ENCODE measurements at places on chromosomes 3 and 15.
A peak's percentile ranks its signal among the peaks of the same experiment; 100 is the strongest.

- no peak for DNase-seq
These were observed 8.6 kb downstream of the TM4SF1 start for GRCh38 chr3:149368674-149369497.

- no peak for DNase-seq
These were observed 106.3 kb upstream of the IL12A start for GRCh38 chr3:159882367-159882766.

DNA sequence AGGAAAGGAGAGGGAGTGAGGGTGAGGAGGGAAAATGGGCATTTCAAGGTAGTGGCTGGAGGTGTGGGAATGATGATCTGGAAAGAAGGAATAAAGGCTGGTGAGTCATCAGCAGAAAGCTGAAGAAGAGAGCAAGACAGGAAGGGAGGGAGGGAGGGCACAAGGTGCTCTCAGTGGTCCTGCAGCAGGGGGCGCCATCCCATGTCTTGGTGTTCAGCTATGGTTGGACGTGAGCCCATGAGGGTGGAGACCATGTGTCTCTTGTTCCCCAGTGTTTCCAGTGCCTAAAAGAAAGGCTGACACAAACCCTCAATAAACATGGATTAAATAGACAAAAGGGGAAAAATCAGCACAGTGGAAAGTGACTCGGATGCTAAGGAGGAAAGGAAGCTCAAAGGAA lies 228.5 kb downstream of the NTRK3 start:
- DNase-seq: no peak

DNA sequence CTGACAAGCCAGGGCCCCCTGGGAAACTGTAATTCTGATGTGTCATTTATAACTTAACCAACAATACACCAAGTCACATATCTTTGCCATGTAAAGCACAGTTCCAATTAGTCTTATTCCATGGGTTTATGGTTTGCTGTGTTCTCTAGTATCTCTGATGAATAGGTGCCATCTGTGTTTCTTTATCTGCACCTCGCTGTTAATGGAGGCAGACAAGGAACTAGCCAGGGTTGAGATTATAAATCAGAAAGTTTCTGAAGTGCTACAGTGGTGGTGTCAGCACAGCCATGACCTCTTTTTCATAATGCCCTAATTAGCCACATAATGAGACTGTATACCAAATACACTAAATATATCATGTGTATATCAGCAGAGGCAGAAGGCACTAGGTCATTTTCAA lies 866.4 kb downstream of the PLOD2 start:
- no peak for DNase-seq

- no peak for DNase-seq
These were observed 142.4 kb downstream of the P2RY1 start for GRCh38 chr3:152977366-152977765.

DNA sequence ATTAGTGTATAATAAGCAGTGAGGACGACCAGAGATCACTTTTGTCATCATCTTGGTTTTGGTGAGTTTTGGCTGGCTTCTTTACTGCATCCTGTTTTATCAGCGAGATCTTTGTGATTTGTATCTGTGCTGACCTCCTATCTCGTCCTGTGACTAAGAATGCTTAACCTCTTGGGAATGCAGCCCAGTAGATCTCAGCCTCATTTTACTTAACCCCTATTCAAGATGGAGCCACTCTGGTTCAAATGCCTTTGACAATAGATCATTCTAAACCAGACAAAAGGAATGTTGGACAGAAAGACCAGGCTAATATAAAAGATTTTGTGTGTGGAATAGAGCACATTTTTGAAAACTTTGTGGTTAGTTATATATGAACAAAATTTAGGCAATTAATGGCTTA lies 618.5 kb upstream of the BCHE start:
- DNase-seq: no peak

DNA sequence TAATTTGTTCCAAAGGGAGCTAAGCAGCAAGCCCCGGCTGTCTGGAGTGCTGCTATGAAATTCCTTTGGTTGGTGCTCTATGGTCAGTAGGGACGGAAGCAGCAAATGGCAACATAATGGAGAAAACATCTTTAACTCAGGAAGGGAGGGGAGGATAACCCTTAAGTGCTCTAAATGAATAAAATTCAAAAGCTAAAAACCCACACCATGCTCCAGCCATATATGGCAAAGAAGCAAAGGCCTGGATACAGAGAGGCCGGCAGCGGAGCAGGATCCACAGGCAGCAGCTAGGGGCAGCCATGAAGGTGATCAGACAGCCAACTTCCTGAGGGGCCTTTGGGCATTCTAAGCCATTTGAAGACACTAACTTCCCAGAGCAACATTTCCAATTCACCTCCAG lies 38.9 kb downstream of the IL17RD start:
- no peak for DNase-seq

GRCh38 chr3:16759227-16759903 lies 125.4 kb upstream of the PLCL2 start:
- DNase-seq: no peak

- no peak for DNase-seq
These were observed 377.3 kb downstream of the PDCD6IP start for GRCh38 chr3:34175636-34176176.

GRCh38 chr3:86464180-86464579 lies 526.8 kb downstream of the VGLL3 start:
- no peak for DNase-seq

DNA sequence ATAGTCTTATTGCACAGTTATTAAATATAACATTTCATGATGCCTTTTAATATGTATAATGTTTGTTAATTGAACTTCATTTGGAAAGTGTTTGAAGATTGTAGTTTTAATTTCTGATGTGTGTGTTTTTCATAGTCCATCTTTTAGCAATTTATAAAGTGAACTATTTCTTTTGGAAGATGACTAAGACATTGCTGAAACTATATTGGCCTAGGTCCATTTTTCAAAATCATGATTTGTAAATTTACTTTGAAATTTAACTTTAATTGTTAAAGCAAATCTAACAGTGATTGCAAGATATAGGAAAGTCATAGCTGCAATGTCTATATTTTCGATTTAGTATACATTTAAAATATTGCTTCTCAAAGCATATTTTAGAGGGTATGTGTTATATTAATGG lies 30.8 kb downstream of the MCTP2 start:
- DNase-seq: no peak

DNA sequence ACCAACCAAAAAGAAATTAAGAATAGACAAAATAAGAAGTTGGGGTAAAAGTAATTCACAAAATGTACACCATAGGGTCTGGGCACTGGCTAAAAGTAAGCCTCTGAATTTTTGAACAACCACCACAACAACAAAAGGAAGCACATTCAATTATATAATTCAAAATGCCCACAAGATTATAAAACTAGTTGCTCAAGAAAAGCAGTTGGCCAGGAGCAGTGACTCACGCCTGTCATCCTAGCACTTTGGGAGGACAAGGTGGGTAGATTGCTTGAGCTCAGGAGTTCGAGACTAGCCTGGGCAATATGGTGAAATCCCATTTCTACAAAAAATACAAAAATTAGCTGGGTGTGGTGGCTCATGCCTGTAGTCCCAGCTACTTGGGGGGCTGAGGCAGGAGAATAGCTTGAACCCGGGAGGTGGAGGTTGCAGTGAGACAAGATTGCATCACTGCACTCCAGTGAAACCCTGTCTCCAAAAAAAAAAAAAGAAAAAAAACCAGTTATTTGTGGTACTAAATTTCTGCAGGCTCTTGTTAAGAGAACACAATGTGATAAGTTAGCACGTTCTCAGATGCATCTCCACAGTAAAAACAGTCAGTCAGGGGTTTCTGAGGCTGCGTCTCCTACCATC lies 6.6 kb upstream of the ATP11B start:
- DNase-seq: no peak

DNA sequence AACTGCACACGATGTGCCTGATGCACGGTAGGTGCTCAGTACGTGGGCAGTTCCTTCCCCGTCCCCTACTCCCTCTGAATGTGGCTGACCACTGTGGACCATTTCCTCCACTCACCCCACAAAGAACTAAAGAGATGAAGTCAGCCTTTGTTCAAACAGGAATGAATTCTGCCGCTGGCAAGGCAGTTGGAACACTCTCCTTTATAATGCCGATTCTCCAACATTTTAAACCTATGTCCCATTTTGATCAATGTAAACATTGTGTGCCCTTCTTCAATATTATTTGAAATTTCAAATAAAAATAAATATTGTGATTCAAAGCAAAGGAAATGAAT lies 57.5 kb upstream of the MEF2A start:
- DNase-seq: no peak

GRCh38 chr3:44050101-44050500 lies 191.6 kb upstream of the TOPAZ1 start:
- no peak for DNase-seq

DNA sequence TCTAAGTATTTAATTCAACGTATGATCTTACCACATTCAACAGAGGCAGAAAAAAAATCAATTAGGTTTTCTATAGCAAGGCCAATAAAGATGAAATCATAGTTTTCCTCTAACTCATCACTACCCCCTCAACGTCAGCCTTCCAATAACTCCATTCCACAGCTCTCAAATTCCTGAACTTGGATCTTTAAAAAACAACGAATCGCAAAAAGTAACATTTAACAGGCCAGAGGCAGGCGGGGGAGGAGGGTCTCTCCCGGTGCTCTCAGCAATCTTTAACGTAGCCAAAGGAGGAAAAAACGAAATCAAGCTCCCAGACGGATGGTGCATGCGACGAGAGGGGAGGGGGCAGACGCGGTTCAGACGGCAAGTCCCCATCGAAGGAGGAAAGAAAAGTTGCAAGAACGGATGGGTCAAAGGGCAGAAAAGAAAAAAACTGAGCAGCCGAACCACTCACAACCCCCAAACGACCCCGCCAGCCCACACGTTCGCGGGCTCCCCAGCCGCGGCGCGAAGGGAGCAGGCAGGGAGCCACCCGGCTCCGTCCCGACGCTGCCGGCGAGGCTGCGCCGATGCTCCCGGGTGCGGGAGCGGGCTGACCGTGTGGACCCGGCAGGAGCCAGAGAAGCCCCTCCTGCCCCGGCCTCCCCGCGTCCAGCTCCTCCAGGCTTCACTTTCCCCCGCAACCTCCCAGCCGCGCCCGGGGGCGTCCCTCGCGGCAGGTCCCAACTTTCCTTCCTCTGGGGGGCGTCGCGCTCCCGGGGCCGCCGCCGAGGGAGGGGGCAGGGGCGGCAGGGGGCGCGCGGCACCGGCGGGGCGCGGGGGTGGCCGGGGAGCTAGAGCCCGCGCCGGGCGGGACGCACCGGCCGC lies 703 bp downstream of the PEAK1 start:
- no peak for DNase-seq

- no peak for DNase-seq
These were observed 110.0 kb upstream of the MRPL3 start for GRCh38 chr3:131612745-131613144.

- DNase-seq: no peak
These were observed 29.5 kb downstream of the KCNAB1 start for GRCh38 chr3:156149876-156150275.

DNA sequence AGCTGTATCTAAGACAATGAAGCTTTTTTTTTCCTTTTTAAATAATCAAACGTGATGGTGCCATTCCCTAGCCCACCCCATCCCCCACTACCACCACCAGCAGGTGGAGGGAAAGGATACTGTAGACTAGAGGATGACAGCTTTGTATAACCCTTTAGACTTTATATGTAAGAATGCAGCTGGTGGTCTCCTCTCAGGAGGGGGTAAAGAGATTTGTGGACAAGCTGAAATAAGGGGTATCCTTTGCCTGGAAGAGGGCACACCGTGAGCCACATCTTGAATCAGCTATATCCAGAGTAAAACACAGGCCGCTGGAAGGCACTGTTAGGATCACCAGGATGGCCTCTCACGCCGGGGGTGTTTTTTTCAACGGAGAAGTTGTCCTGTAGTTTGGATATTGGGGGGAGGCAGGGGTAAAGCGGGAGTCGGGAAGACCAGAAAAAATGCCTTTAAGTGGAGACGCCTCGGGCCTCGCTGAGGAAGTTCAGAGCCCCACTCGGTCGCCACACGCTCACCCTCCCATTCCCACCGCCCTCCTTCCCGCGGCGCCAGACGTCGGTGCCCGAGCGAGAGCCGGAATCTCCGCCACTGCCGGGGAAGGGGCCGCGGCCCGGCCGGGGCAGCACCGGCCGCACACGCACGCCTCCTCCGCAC lies 986 bp downstream of the KPNA4 start:
- DNase-seq: no peak

- DNase-seq: no peak
These were observed 33.0 kb upstream of the LINGO1 start for GRCh38 chr15:77665530-77666295.

DNA sequence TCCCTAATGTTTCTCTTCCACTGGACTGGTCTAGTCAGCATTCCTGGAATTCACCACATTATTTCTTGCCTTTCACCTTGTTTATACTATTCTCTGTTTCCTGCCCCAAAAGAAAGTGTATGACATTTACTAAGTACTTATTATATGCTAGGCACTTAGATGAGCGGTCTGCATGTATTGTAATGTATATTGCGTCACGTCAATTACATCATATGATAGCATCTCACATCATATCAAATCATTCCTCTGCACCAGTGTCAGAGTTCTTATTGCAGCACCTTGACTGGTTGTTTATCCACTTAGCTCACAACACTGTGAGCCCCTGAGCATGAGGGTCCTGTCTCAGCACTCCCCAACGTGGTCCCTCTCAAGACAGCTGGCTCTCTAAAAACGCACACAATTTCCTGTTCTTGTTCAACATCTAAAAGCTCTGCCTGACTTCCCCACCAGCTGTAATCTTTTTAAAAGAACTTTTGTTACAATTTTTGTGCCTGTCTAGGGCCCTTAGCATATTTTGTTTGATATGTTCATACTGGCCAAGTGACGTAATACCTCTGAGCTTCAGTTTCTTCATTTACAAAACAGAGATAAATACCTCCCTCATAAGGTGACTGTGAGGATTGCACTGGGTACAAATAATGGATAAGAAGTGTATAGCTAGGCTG lies 58.8 kb downstream of the ARHGAP31 start:
- peak; percentile 4 for DNase-seq

DNA sequence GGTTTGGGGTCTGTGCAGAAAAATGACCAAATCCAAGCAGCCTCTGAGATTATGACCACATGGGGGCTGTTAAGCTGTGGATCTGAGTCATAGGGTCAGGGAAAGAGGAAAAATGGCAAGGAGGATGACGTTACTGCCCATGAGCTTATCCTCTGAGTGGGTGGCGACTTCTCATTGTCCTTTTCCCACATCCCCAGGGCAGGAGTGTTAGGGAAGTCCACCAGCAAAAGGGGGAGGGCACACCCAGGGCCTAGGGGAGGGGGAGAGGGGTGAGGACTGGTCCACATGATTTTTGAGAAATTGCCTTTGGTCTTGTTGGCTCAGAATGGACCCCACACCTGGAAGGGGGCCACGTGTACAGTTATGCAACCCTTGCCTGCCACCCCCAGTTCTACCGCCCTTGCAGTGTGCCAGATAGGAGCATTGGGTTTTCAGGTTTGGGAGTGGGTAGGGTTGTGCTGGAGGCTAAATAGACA lies 2.6 kb downstream of the CD276 start:
- no peak for DNase-seq

DNA sequence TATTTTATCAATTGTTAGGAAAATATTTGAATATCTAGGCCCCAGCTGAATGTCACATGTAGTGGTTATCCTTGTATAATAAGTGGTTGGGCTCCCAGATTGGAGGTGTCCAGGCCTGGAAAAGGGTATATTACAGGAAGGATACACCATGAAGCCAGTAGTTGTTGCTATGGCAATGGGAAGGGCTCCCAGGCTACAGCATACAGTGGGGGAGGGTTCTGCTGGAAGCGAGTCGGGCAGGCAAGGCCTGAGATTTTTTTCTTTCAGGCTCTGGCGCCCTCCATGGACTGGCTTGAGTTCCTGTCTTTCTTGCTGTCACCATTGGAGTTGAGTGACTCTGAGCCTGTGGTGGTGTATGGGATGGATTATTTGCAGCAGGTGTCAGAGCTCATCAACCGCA lies 8.9 kb downstream of the ECE2 start:
- peak; percentile 67 for DNase-seq
